ENCODE measurements at places on chromosomes 2 and 18. TPM values are rescaled to one million over a fixed set of nuclear protein-coding genes. Genes with fewer than 3 reads are reported as not detected.

The MYO5B gene
- total RNA-seq, result 25.5 TPM

The FIGN gene
- 4.9 TPM for total RNA-seq

The LRRC30 gene
- total RNA-seq, result not detected

The TMEM237 gene
- total RNA-seq, result 20.4 TPM

The ZNF521 gene
- total RNA-seq, result 30.2 TPM

The AFF3 gene
- total RNA-seq, result 16.4 TPM

The CKAP2L gene
- total RNA-seq, result 1.9 TPM

The GAREM2 gene
- 2.4 TPM for total RNA-seq

The CHRND gene
- total RNA-seq, result not detected

The REG3A gene
- not detected for total RNA-seq

The SP5 gene
- total RNA-seq, result 5.1 TPM

- no peak for DNase-seq
These were observed 162.7 kb downstream of the KLHL29 start for GRCh38 chr2:23547725-23548124.

DNA sequence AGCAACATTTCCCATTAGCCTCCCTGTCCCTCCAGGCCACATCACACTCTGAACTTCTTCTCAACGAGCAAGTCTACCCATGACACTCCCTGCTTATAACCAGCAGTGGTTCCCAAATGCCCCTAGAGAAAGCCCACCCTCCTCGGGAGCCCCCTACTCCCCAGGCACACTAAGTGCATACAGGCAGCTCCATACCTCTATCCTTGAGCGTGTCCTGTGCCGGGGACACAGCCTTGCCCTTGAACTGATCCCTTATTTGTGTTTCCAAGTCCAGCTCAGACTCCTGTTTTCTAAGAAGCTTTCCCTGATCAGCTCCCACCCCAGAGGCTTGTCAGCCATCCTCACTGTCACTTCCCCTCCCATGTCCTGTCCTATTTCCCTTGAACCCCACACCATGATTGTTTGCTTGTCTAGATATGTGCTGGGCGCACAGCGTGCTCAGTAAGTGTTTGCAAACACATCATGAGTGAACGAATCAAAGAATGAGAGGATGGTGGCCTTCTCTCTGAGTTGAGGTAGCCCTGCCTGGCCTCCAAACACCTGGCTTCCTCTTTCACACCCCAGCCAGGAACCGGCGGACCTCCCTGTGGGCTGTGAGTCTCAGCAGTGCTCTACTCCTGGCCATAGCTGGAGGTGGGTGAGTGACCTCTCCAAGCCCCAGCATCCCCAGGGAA lies 2.1 kb downstream of the TEX51 start:
- DNase-seq, result no peak

GRCh38 chr18:38847326-38847725 lies 1281.7 kb upstream of the CELF4 start:
- DNase-seq, result no peak

DNA sequence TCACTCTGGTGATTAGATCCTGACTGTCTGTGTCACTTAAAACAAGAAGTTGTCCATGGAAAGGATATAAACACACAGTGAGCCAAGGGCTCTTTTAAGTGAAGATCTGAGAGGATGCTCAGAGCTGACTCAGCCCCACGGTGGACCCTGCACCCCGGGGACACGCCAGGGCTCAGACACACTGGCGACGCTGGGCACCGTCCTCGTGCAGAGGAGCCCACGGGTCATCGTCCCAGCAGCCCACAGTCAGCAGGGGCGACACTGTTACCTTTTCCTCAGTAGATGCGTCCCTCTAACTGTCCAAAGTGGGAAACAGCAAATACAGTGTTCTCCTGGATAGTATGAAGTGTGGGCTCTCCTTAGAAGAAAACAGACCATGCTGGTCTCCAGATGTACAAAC lies 225.6 kb downstream of the HDAC4 start:
- peak; percentile 22 for DNase-seq

GRCh38 chr18:76588601-76589226 lies 93.7 kb upstream of the ZNF516 start:
- DNase-seq, result no peak

DNA sequence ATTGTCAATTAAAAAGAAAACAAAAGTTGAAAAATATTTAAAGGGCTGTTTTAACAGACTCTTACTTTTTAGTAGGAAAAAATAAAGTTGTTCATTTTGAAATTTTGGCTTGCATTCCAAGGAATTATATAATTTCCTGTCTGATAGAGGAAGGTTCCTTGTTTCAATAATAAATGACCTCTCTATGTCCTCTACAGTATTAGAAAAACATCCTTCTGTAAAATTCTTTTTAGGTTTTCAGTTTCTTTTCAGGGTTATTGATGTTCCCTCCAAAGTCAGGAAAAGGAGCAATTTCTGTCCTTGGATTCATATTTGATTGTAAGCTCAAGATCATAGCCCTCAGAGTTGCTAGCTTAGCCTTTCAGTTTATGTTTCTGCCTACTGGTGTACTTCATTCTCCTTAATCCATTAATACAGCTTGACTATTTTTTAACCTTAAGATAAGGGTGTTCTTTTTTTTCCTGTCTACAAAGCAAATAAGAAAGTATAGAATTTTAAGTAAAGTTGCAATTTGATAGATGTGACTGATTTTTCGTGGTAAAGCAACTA lies 125.2 kb upstream of the COL3A1 start:
- no peak for DNase-seq

DNA sequence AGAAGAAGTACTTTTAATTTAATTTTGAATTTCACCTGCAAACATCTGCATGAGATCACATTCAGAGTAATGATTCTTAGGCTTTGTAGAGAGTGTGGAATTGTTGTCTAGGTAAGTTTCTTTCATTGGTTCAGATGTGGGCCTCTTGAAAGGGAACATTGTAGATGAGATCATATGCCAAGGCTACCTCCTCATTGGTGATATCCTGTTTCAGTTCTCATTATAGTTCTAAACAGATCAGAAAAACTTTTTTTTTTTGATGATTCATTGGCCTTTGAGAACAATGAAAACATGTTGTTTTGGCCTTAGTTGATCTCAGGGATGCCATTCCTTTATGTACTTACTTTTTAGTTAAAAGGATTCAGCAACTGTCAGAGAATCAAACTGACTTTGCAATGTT lies 44.5 kb downstream of the EML6 start:
- DNase-seq, result no peak

GRCh38 chr18:79627750-79628294 lies 51.8 kb upstream of the CTDP1 start:
- DNase-seq, result no peak

- no peak for DNase-seq
These were observed 47.7 kb downstream of the CMPK2 start for GRCh38 chr2:6818012-6818411.

GRCh38 chr18:2625217-2625616 lies 30.3 kb upstream of the SMCHD1 start:
- no peak for DNase-seq

DNA sequence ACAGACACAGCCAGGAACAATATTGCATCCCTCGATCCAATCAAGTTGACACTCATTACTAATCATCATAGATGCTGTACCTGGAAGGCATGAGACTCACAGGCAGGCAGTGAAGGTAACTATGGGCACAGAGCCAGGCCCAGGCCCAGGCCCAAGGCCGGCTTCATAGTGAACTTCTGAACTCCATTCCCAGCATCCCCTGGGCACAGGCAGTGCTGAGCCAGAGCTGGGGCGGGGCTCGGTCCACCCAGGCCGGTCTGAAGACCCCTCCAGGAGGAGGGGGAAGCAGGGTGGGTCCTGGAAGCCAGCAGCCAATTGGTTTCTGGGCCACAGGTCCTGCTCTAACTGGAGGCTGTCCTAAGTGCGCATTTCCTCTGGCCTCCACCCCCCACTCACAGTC lies 37.6 kb downstream of the MLPH start:
- DNase-seq, result no peak

DNA sequence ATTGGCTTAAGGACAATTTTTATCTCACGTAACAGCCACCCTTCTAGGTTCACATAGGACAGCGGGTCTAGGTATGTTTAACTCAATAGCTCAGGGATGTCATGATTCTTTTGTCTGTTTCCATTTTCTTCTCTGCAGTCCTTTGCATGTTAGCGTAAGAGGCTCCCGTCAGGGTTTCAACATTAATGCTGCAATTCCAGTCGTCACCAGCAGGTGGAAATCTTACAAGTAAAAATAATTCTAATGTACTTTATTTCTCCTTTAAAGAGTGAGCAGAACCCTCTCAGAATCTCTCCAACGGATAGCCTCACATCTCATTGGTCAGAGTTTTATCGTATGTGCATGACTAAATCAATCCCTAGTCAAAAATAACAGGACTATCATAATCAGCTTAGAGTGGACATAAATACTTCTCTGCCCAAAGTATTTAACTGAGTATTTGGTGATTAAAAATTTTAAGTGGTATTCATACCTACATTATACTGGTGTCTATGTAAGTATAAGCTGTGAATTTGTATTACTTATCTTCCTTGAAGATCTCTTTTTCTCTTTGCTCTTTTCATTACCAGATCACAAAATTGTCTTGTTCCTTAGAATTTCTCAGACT lies 487.2 kb upstream of the GCFC2 start:
- peak; percentile 34 for DNase-seq

DNA sequence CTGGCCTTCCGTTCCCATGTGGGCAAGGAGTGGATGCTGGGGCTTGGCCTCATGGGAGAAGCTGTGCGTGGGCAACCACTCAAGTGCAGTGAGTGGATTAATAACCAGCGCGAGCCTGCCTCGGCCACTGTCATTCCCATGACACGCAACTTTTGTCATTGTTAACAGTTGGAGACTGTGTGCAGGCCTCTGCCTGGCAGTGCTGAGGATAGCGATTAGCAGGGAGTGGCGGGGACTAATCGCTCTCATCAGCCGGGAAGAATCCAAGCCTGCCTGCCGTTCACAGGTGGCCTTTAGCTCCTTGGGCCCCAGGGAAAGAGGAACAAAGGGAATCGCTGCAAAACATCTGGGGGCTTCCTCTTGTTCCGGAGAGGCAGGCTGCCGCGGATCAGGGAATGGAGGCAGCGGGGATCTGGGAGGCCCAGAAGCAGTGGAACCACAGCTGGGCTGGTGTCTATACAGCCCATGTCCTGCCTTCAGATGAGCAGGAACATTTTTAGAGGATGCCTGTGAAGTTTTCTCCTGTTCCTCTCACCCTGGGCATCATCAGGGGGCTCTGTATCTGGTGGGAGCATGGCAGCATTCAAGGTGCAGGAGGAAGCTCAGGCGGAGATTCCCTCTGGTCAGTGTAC lies 53.8 kb downstream of the CTIF start:
- DNase-seq, result no peak

DNA sequence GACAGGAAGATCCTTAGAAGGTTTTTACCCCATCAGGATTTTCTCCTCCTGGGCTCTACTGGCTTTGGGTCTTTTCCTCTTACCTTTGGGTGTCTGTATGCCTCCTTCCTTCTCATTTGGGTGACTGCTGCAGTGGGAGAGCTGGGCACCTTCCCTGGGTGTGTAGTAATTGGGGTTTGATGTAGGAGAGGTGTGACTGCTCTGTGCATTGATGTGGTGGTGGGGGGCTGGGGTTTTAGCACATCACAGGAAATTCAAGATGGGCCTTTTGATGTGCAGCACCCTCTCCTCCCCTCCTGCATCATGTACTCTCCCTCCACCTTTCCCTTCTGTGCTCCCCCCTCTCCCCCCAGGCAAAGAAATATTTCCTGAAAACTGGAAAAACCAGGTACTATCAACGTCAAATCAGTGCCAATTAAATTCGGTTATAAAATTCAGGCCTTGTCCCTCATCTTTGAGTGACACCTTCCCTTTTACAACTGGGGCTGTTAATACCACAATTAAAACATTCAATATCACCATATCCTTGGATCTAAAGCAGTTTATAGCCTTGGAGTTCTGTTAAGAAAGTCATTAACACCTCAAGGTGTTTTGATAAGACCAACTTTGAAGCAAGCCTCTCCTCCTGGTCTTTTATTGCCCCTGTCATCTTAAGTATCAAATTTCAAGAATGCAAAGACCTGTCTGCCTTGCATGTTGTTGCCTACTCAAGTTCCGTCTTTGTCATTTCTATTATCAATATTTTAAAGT lies 23.3 kb downstream of the EDAR start:
- DNase-seq, result no peak

DNA sequence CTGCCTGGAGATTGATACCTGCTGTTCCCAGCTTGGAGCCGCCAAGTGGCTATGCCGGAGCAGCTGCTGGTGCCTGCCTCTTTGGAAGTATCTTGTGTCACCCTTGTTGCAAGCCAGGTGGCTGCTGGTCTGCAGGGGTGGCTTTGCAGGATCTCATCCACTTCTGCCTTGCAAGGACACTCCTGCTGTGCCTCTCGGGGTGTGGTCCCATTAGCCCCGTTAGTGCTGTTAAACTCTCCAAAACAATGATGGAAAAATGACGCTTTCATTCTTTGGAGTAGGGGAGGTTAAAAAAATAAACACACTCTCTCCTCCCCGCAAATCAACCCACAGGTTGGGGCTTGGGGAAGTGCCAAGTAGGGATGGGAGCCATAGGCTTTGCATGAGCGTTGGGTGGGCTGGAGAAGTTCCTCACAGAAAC lies 352.8 kb downstream of the RNF144A start:
- no peak for DNase-seq

GRCh38 chr2:467892-468647 lies 180.2 kb upstream of the ALKAL2 start:
- DNase-seq, result no peak

DNA sequence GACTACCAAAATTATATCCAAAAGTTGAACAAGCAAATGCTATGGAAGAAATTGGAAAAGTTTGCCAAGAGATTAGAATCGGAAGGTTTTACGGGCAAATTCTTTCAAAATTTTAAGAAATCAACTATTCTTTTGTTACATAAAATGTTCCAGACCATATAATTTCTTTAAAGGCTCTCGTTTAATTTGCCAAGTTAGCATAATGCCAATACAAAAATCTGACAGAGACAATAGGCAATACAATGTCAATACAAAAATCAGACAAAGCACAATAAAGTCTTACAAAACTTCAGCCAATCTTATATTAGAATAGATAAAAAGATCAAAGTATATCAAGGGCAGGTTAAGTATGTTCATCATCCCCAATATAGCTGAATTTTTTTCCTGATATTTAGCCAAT lies 224.2 kb downstream of the BCL11A start:
- DNase-seq, result no peak

DNA sequence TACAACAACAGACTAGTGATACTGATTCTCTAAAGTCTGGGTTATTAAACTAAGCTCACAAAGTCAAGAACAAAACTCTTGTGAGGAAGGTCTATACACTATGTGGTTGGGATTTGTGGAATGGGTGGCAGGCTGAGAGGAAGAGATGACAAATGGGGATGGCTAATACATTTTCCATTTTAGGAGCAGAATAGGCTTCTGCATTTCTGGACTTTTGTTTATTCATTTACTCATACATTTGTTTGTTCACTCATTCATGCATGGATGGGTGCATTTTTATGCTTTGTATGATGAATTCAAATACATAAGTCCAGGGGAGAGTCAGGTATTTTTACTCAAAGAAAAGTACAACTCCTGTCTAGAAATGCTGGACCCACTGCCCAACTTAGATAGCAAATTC lies 637.4 kb upstream of the CDH2 start:
- DNase-seq, result no peak

DNA sequence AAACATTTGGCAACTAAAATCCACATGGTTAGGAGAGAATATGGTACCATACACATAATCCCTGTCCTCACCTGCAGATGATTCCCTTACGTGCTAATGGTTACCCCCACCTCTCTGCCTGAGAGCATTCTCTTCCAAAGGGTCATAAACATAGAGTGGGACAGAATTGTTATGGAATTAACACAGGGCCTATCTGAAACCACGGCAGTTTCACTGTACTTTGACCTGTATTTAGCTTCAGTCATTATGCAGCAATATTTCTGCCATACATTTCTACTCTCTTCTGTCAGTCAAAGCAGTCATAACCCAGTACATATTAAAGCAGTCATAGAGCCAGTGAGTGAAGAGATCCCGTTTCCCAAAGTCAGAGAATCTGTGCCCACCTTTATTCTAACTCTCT lies 1128.9 kb upstream of the NXPH2 start:
- no peak for DNase-seq

Measured in left lung (tissue), 14 donors.